H1 (cell line): ENCODE measurements at places on chromosomes 11 and 22. TPM values are rescaled to one million over a fixed set of nuclear protein-coding genes. Genes with fewer than 3 reads are reported as not detected.

DNA sequence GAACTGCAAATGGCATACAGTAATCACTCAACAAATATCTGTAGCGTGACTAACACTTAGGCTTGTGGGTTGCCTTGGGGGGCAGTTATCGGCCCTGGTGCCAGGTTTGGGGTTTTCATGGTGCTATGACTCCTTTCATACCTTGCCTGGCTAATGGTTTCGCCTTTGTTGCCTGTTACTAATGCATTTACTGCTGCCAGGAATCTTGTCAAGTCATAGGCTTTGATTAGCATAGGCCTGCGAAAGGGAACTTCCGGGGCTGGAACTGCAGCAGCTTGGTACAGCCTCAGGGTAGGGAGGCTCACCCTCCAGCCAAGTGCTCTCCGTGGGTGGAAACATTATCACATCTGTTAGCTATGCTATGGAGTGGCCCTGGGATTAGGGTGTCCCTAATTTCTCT lies 13.2 kb downstream of the SLC25A18 start:
- no peak for DNase-seq

GRCh38 chr22:22752556-22753477 lies 108.4 kb downstream of the GGTLC2 start:
- peak; percentile 38 for DNase-seq

CPT1B gene
- 33.1 and 36.2 TPM in 2 replicates for total RNA-seq

OR51E1 gene
- total RNA-seq, result not detected in 2 replicates

C22orf31 gene
- total RNA-seq, result not detected in 2 replicates

MS4A12 gene
- total RNA-seq, result 0.39 TPM in 1 of 2 replicates, not detected in the other

DNA sequence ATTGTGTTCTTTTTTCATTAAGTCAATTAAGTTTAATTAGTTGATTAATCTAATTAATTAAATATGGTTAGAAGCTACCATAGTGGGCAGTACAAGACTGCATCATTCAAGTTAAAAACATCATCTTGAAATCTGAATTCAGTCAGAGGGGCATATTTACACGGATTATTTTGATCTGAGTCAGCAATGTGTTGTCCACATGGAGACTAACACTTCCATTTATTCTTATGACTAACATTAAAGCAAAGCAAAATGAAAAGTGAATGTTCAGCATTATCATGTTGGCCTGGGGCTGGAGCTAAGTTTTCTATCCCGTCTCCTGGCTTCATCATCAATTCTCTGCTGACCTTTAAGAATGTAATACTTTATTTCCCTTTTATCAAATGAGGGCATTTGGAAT lies 17.3 kb downstream of the FLI1 start:
- no peak for DNase-seq

DERL3 gene
- total RNA-seq, result 8.7 and 9.9 TPM in 2 replicates

- DNase-seq, result no peak
These were observed 9.0 kb downstream of the SWAP70 start for GRCh38 chr11:9672918-9673317.

DNA sequence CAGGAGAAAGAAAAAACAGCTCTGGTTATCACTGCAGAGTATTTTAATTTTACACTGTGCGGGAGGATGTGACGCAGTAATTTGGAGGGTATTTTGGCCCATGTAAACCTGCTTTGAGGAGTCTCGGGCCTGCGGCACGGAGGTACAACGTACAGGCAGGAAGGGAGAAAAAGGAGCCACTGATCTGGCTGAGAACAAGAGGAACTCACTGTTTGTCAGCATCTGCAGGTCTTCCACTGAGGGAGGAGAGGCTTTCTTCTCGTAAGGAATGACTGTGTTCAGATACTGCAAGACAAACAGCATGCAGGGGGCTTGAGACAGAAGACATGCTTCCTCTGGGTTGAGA lies 44.0 kb downstream of the FEZ1 start:
- DNase-seq, result no peak

- peak; percentile 29 for DNase-seq
These were observed at the start of gene RDX for GRCh38 chr11:110296226-110297075. TSS of gene RDX (minus strand) at chr11:110296614. CDS start at chr11:110279692, 16,922 bp downstream.

DNA sequence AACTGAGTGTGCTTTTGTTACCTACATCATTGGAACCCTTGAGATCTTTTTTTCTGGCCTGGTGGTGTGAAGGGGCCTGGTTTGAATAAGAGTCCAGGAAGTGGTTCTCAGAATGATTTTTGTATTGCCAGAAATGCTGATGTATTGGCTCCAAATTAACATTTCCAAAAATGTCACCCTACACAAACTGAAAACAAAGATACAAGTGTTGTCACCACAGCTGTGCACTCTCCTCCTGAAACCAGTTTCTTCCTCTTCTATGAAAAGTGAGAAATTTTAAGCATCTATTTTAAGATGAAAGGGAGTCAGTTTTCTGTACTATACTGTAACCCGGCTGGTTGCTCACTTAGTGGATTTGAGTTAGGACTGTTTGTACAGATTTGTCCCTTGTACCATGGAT lies 218.8 kb downstream of the PGR start:
- no peak for DNase-seq

GRCh38 chr11:73274722-73275380 lies 2.7 kb downstream of the P2RY6 start:
- no peak for DNase-seq

GRCh38 chr11:134638796-134639430 lies 226.9 kb upstream of the B3GAT1 start:
- no peak for DNase-seq

DNA sequence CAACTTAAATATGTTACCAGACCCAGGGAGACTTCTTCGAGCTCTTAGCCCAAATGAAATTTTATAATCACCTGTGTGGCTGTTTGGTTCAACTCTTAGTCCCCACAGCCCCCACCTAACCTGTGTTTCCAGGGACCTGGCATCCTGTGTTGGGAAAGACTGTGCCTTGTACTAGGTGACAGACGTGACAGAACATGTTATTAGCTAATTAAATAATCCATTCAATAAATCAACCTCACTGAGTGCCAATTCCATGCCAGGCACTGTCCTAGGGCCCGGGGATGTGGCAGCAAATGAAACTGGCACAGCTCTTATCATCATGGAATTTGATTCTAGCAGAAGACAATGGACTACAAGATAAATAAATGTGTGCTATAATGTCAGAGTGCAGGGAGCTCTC lies 431.9 kb downstream of the MIAT start:
- DNase-seq, result no peak

DNA sequence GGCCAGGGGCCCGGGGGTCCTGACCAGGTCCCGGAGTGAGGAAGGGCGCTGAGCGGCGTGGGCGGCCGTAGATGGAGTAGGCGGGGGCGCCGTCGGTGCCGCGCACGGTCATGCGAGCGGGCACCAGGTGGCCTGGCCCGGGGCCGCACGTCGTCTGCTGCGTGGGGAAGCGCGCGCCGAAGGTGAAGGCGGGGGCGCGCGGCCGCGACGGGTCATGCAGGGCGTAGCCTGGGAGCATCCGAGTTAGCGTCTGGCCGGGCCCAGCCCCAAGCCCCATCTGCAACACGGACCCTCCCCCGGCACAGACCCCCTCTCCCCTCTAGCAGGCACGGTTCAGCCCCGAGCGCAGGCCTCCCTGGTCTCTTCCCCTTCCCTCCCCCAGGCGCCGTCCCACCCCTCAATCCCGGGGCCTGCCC lies 1.7 kb upstream of the TYMP start:
- DNase-seq, result no peak

GTSE1 gene
- 38.6 and 40.6 TPM in 2 replicates for total RNA-seq

GRCh38 chr11:110130642-110131238 lies 37.5 kb downstream of the ZC3H12C start:
- peak; percentile 0 for DNase-seq

QSER1 gene
- 114 and 117 TPM in 2 replicates for total RNA-seq

DNA sequence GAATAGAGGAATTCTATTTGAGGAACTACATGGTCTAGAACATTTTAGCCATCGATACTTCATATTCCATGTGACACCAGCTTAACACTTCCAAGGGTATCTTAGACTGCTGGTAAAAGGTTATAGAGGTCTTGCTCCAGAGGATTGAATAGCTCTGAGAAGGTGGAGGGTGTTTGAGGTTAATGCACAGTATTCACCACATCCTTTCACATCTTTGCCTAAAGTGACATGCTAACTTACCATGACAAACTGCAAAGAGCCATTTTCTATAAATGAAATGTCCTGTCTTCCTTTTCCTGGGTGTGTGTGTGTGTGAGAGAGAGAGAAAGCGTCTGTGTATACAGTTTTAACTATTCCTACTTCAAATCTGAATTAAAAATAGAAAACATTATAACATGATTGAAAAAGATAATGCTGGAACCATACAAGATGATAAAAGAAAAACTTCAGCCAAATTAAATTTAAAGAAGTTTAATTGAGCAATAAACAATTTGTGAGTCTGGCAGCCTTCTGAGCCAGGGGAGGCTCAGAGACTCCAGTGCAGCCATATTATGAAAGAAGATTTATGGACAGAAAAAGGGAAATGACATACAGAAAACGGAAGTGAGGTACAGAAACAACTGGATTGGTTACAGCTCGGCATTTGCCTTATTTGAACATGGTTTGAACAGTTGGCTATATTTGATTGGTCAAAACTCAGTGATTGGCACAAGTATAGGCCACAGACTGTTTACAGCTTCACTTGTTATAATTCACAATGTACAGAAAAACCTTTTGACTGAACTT lies 320.9 kb upstream of the CCDC179 start:
- DNase-seq, result no peak

ACTN3 gene
- 28.2 and 30.8 TPM in 2 replicates for total RNA-seq

DNA sequence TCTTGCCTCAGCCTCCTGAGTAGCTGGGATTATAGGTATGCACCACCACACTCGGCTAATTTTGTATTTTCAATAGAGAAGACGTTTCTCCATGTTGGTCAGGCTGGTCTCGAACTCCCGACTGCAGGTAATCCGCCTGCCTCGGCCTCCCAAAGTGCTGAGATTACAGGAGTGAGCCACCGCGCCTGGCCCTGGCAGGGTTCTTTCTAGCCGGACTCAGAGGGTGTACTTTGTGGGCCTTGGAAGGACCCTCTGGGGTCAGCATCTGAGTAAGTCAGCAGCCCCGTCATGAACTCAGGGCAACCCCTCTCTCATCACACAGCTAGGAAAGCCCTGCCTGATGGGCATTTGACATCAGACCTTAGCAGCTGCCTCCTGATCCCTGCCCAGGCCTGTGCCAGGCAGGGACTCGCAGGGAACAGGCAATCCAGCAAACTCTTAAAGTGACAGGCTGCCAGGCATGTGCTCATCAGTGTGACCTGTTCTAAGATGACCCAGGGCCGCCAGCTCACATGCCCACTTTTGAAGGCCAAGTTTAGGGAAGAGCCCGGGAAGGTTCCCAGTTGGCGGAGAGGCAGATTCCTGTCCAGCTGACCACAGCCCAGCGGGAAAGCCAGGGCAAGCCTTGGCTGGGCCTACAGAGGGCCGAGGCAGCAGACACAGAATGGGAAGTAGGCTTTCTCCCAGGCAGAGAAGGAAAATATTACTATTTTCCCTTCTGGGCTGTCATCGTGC lies 92.9 kb downstream of the MORC2 start:
- no peak for DNase-seq

GRCh38 chr11:101096036-101096704 lies 33.4 kb downstream of the PGR start:
- DNase-seq, result no peak

DNA sequence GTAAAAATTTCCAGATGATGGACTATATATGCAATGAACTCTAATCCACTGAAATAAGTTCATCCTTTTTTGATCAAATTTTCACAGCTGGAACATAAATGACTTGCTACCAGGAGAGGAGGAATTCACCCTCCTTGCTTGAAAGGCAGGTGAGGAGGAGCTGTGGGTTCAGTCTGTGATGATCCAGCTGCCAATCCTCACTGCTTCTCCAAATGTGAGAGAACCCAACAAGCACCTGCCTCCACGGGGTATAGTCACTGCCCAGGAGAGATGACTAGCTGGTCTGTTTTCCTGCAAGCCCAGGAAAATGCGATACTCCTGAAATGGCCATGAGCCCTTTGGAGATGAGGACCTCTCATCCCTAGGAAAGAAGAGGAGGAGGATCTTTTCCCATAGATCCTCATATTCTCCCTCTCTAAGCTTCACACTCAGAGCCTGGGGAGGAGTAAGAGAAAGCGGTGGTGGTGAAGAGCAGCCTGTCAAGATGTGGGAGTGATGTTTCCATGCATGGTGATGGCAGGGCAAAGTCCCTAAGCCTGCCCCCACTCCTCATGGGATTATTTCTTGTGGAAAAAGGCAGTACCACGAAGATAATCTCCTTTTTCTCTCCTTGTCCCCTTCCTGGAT lies 77.9 kb upstream of the USP47 start:
- no peak for DNase-seq

DNA sequence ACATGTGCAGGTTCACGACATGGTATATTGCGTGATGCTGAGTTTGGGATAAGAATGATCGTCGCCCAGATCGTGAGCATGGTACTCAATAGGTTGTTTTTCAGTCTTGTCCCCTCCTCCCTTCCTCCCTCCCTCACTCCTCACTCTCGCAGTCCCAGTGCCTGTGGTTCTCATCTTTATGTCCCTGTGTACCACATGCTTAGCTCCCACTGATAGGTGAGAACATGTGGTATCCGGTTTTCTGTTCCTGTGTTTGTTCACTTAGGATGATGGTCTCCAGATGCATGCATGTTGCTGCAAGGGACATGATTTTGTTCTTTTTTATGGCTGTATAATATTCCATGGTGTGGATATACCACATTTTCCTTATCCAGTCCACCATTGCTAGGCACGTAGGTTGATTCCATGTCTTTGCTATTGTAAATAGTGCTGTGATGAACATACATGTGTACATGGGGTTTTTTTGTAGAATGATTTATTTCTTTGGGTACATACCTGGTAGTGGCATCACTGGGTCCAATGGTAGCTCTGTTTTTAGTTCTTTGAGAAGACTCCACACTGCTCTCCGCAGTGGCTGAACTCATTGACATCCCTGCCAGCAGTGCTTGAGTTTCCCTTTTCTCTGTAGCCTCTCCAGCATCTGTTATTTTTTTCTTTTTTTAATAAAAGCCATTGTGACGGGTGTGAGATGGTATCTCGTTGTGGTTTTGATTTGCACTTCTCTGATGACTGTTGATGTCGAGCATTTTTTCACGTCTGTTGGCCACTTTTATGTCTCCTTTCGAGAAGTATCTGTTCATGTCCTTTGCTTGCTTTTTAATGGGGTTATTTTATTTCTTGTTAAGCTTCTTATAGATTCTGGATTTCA lies 16.4 kb downstream of the ZBED4 start:
- DNase-seq, result no peak

DNA sequence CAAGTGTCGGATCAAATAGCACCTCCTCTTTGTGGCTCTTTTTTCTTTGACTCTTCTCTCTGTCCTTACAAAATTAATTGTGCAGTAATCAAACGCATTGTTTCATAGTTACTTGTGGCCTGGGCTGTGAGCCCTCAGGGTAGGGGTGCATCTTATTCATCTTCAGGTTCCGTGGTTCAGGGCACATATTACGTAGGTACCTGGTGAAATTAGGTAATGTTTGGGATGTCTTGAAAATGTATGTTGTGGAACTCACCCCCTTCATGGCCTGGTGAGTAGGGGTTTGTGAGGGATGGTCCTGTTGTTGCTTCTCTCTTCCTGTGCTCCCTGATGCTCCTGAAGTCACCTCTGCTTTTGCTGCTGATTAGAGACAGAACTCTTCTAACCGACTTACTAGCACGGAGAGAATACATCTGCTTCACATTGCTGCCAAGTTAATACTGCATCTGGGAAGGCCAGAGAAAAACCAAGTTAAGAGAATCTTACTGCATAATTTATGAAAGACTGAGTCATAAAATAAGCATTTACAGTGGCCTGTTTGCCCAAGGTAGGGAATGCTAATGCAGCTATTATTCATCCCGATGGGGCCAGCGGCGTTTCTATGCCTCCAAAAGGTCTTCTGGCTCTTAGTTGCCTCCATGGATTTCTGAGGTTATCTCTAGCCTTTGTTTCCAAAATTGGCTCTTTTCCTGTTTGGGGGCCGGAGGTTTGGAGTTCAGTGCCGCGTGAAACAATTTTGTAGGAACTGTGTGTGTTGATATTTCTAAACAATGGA lies 66.9 kb downstream of the TBC1D22A start:
- no peak for DNase-seq

PEX16 gene
- 29.2 and 29.4 TPM in 2 replicates for total RNA-seq

PLEKHA7 gene
- 25.0 and 25.6 TPM in 2 replicates for total RNA-seq

GRCh38 chr11:72673943-72674828 lies at the start of gene PDE2A:
TSS of gene PDE2A (minus strand) at chr11:72674422. CDS start at chr11:72674207, 215 bp downstream.
- DNase-seq, result no peak
